ENCODE measurements at places on chromosomes 5 and 9. TPM values are rescaled to one million over a fixed set of nuclear protein-coding genes. Genes with fewer than 3 reads are reported as not detected.
A peak's percentile ranks its signal among the peaks of the same experiment; 100 is the strongest.

MRPL36 gene
- 34.2 TPM for total RNA-seq

SLC23A1 gene
- not detected for total RNA-seq

SLC1A1 gene
- total RNA-seq: 4.9 TPM

PRDM12 gene
- not detected for total RNA-seq

SLC6A18 gene
- not detected for total RNA-seq

CCL27 gene
- total RNA-seq: not detected

CYLC2 gene
- not detected for total RNA-seq

ZFP2 gene
- total RNA-seq: 2.7 TPM

- H3K27me3 ChIP-seq: no peaks in the 10 kb centered on the region
- H3K4me3 ChIP-seq: no peak overlapping the region
- H3K4me1 ChIP-seq: peaks cover under 1% of the 10 kb centered on the region
- DNase-seq: no peak
- no peak overlapping the region for H3K27ac ChIP-seq
Measured at GRCh38 chr5:44252545-44252944, 136.7 kb downstream of the FGF10 start.

GRCh38 chr5:147743012-147743411 lies 39.5 kb downstream of the JAKMIP2 start:
- no peaks in the 10 kb centered on the region for H3K36me3 ChIP-seq
- H3K27me3 ChIP-seq: no peaks in the 10 kb centered on the region

GRCh38 chr9:128946571-128947276 lies 679 bp downstream of the DOLK start:
- peaks cover 59% of the 10 kb centered on the region for H3K4me1 ChIP-seq
- DNase-seq: no peak
- H3K4me3 ChIP-seq: peak overlapping the region; percentile 70
- H3K36me3 ChIP-seq: no peaks in the 10 kb centered on the region

GRCh38 chr5:177507596-177508220 lies 1.9 kb downstream of the DOK3 start:
- DNase-seq: no peak
- H3K4me3 ChIP-seq: peak overlapping the region; percentile 45
- no peak overlapping the region for H3K27ac ChIP-seq
- peaks cover 19% of the 10 kb centered on the region for H3K4me1 ChIP-seq
- no peaks in the 10 kb centered on the region for H3K27me3 ChIP-seq
- H3K36me3 ChIP-seq: peaks cover 9% of the 10 kb centered on the region

DNA sequence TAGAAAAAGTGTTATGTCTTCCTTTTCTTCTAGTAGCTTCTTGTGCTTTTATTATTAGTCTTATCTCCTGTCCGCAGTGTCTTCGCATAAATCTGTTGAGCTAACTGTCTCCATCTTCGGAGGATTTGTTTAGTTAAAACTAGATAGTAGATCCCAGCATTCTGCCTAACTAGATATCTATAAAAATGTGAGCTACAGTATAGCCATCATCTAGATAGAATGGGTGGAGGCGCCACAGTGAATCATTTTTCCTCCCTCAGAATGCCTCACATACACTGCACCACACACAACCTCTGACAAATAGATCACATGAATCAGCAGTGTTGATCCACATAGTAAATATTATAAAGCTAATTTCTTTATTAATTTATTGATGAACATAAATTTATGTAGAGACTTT lies 220.3 kb upstream of the GAS1 start:
- H3K4me3 ChIP-seq: no peak overlapping the region
- no peaks in the 10 kb centered on the region for H3K4me1 ChIP-seq
- no peak for DNase-seq
- no peaks in the 10 kb centered on the region for H3K27me3 ChIP-seq

GRCh38 chr5:172835290-172835993 lies 1.4 kb downstream of the ERGIC1 start:
- no peak for DNase-seq
- peaks cover 57% of the 10 kb centered on the region for H3K4me1 ChIP-seq
- peak overlapping the region; percentile 93 for H3K27ac ChIP-seq
- peak overlapping the region; percentile 97 for H3K4me3 ChIP-seq

DNA sequence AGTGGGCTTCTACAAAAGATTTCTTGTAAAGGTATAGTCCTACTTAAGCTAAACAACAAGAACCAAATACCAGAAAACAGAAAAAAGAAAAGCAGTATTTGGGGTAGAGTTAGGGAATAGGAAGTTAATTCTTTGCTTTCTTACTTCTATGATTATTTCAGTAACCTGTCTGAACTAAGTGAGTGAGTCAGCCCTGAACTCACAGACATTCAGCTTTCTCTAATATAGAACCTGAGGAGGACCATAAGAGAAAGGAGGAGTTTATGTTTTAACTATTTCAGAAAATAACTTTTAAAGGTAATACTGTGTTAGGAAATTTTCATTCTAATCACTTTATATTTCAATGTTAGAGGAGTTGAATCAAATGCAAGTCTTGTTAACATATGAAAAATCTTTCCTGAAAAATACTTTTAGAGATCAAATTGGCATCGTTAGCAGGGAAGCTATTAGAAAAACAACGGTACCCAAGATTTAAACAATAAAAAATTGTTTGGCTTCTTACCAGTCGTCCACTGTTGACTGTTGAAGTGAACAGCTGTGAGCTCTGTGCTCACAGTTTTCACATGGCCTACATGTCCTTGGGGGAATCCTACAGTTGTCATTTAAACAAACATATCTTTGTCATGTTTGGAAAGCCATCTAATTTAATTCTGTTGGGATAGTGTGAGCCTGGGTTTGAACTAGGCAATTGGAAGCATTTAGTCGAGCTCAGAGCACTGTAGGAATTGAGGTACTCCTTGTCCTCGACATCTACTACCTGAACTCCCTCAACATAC lies 19.9 kb upstream of the ZFAND5 start:
- H3K4me3 ChIP-seq: no peak overlapping the region
- peak overlapping the region; percentile 87 for H3K27ac ChIP-seq
- DNase-seq: no peak
- H3K4me1 ChIP-seq: peaks cover 5% of the 10 kb centered on the region
- H3K27me3 ChIP-seq: no peaks in the 10 kb centered on the region

- DNase-seq: peak; percentile 47
- H3K27ac ChIP-seq: peak overlapping the region; percentile 64
- peak overlapping the region; percentile 69 for H3K4me3 ChIP-seq
Measured at GRCh38 chr9:128724744-128725211, 851 bp upstream of the ZDHHC12 start.

DNA sequence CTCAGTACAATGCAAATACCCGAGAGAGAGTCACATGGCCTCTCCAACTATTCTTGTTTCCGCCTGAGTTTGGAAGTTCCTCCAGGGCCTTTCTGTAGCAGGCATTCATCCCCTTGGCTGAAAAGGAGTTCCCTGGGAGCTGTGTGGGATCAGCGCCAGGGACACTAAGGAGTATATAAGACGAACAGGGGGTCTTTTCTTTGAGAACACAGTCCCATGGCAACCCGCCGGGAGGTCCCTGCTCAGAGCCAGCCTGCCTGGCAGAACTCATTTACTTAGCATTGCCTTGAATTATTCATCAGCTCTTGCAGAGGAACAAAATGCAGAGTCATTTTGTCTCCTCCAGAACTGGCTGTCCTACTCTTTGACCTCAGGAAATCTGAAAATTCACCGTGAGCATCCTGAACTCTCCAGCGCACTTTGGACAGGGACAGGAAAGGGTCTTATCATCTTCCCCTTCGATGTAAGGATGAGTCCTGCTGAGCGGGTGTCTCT lies 120.4 kb upstream of the OSMR start:
- no peak overlapping the region for H3K27ac ChIP-seq
- no peaks in the 10 kb centered on the region for H3K36me3 ChIP-seq
- no peaks in the 10 kb centered on the region for H3K4me1 ChIP-seq
- H3K27me3 ChIP-seq: no peaks in the 10 kb centered on the region
- no peak overlapping the region for H3K4me3 ChIP-seq

- H3K4me1 ChIP-seq: peaks cover 26% of the 10 kb centered on the region
- H3K27ac ChIP-seq: no peak overlapping the region
- no peaks in the 10 kb centered on the region for H3K36me3 ChIP-seq
- H3K27me3 ChIP-seq: no peaks in the 10 kb centered on the region
- H3K4me3 ChIP-seq: no peak overlapping the region
Measured at GRCh38 chr5:143008809-143009521, 238.8 kb downstream of the ARHGAP26 start.

DNA sequence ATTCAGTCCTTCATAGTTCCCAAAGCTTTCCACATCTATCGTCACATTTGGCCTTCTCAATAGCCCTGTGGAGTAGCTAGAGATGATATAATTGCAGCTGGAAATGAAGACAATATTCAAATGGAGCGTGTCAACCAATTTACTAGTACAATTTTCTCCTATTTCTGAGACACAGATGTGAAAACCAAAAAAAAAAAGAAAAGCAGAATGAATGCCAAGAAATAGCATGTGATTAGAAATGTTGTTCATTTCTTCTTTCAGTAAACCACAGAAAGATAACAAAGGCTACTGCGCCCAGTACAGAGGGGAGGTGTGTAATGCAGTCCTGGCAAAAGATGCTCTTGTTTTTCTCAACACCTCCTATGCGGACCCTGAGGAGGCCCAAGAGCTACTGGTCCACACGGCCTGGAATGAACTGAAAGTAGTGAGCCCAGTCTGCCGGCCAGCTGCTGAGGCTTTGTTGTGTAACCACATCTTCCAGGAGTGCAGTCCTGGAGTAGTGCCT lies 99.0 kb downstream of the MUSK start:
- peaks cover 3% of the 10 kb centered on the region for H3K4me1 ChIP-seq
- no peaks in the 10 kb centered on the region for H3K36me3 ChIP-seq
- H3K27ac ChIP-seq: no peak overlapping the region
- DNase-seq: peak; percentile 74
- H3K27me3 ChIP-seq: no peaks in the 10 kb centered on the region

- H3K4me3 ChIP-seq: no peak overlapping the region
- no peaks in the 10 kb centered on the region for H3K36me3 ChIP-seq
- no peak for DNase-seq
- no peak overlapping the region for H3K27ac ChIP-seq
- no peaks in the 10 kb centered on the region for H3K27me3 ChIP-seq
Measured at GRCh38 chr5:149289301-149289700, 17.6 kb downstream of the AFAP1L1 start.

DNA sequence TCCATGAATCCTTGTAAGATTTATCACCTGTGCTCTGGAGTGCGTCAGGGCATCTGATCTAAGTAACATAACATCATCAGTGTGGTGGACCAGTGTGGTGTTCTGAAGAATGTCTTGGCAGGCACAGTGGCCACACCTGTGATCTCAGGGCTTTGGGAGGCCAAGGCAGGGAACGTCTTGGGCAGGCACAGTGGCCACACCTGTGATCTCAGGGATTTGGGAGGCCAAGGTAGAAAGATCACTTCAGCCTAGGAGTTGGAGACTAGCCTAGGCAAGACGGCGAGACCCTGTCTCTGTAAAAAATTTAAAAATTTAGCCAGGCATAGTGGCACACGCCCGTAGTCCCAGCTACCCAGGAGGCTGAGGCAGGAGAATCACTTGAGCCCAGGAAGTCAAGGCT lies 185.5 kb downstream of the CACNA1B start:
- H3K36me3 ChIP-seq: no peaks in the 10 kb centered on the region
- H3K4me1 ChIP-seq: no peaks in the 10 kb centered on the region
- no peak overlapping the region for H3K4me3 ChIP-seq

DNA sequence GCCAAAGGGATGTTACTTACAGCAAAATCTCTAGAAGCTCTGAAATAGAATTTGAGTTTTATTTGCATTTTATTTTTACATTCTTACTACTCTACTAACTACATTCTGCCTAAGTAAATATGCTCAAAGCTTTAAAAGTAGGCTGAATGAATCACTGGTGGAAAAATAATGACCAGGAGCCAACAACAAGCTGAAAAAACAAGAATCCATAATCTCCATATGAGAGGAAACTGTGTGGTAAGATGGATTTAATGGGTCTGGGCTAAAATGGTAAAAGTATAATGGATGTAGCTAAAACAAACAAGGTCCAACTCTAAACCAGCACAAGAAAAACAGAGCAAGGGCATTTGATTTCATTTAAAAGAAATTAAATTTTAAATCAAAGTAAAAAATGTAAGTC lies 525.8 kb upstream of the FTMT start:
- H3K4me1 ChIP-seq: no peaks in the 10 kb centered on the region
- no peak overlapping the region for H3K4me3 ChIP-seq

GRCh38 chr9:11500780-11501179 lies 888.0 kb upstream of the PTPRD start:
- no peak overlapping the region for H3K4me3 ChIP-seq
- no peaks in the 10 kb centered on the region for H3K36me3 ChIP-seq
- no peak overlapping the region for H3K27ac ChIP-seq
- no peaks in the 10 kb centered on the region for H3K4me1 ChIP-seq
- DNase-seq: no peak

- no peaks in the 10 kb centered on the region for H3K27me3 ChIP-seq
- DNase-seq: no peak
- H3K4me1 ChIP-seq: no peaks in the 10 kb centered on the region
- no peaks in the 10 kb centered on the region for H3K36me3 ChIP-seq
Measured at GRCh38 chr5:101679816-101680215, 616.3 kb downstream of the SLCO4C1 start.

- no peaks in the 10 kb centered on the region for H3K27me3 ChIP-seq
- H3K27ac ChIP-seq: no peak overlapping the region
- H3K4me3 ChIP-seq: no peak overlapping the region
- no peak for DNase-seq
- H3K4me1 ChIP-seq: no peaks in the 10 kb centered on the region
Measured at GRCh38 chr9:29613773-29614172, 2040.5 kb upstream of the C9orf72 start.

DNA sequence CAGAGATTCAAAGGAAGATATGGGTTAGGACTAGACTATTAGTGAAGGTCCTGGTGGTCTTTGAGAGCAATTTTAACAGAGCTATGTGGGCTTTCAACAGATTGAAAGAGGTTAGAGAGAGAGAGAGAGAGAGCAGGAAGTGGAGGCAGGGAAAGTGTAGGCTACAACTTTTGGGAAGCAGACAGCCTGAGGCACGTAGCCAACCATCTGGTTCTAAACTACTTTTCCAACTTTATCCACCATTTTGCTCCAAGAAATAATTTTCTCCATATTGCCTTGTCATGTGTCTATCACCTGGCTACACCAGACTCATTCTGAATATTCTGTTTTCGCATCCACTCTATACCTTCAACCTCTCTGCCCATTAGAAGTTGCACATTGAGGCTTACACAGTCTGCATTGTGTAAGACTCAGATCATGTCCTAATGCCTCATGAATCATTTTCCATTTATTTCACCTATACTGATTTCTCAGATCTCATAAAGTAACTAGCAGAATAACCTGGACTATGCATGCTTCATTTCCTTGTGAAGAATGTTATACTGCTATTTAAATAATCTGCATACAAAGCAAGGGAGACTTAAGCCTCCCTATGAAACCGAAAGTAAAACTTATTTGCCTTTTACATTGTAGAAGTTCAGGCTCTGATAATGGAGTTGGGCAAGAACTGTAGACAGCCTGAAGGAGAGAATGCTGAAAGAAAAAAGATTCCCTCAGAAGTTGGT lies 235.6 kb downstream of the ELAVL2 start:
- H3K27me3 ChIP-seq: no peaks in the 10 kb centered on the region
- H3K4me3 ChIP-seq: no peak overlapping the region
- no peak for DNase-seq
- no peaks in the 10 kb centered on the region for H3K36me3 ChIP-seq

DNA sequence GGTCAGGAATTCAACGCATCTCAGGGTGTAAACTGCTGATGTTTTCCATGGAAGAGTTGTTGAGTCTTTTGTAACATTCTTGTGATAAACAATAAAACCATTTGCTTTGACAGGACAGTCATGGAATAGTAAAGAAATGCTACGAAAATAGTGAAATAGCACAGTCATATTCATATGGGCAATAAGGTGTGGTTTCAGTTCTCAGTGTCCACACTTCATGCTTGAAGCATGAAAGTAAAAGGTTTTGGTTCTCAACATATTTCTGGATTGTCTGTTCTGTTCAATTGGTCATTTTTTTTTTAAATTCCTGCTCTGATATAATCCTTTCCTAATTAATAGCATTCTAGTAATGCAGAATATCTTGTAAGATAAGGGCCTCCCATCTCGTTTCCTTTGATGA lies 467.6 kb upstream of the ZNF608 start:
- no peak overlapping the region for H3K4me3 ChIP-seq
- H3K27me3 ChIP-seq: no peaks in the 10 kb centered on the region
- H3K27ac ChIP-seq: no peak overlapping the region
- DNase-seq: no peak
- no peaks in the 10 kb centered on the region for H3K36me3 ChIP-seq
- no peaks in the 10 kb centered on the region for H3K4me1 ChIP-seq
